DMS53 (cell line): ENCODE measurements at places on chromosomes 3 and 15.
A peak's percentile ranks its signal among the peaks of the same experiment; 100 is the strongest.

DNA sequence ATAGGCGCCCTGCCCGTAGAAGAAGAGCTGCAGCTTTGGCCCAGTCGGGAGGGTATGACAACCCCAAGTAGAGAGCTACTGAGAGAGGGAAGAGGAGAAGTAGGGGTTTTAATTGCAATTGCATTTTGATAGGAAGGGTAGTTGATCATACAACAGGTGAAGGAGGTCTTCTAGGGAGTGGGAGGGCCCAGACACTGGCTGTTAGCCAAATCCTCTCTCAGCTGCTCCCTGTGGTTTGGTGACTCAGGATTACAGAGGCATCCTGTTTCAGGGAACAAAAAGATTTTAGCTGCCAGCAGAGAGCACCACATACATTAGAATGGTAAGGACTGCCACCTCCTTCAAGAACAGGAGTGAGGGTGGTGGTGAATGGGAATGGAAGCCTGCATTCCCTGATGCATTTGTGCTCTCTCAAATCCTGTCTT is 408.9 kb upstream of the THBS1 start:
- peak; percentile 95 for DNase-seq

GRCh38 chr15:101099183-101099582 is 152.7 kb downstream of the CHSY1 start:
- DNase-seq = no peak

DNA sequence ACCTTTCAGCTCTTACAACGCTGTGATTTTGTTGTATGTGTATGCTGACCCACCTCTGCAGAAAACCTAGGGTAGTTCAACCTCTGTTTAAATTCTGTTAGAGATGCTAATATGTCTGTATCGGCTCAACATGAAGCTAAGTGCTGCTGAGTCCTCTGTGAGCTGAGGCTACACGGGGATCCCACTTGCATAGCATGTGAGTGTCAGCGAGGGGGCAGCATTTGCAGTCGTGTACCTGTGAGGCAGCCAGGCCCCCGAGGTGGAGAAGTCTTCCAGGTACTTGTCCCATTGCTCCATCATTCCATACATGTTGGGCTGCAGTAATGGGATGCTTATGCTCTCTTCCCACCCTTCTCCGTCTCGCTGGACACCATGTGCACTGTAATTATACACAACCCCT is 3.7 kb downstream of the MKRN2OS start:
- no peak for DNase-seq

DNA sequence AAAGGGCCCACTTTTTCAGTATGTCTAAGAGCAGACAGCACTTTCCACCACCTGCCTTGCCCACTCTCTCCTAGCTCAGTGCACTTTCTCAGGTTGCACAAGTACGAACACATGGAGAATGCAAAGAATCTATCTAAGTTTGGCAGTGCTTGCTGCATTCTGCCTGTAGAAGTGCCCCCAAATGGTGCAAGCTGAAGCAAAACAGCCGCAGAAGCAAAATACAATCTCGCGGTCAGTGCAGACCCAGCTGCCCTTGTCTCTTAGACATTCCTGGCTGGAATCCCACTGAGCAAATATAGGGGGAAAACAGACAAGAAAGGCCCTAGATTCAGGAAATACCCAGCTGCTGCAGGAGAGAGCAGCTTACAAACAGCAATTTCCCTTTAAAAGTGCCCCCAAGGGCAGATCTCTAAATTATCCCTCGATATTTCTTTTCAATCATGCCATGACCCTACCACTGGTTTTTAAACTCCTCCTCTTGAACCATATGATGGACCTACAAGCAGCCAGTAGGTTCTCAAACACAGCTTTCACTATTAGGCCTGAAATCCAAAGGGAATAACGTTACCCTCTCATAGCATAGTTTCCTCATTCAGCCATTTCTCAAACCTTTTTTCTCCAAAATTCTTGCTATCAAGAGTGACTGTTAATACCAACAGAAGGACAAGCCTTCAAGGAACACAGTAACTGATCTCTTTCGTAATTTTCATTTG is 67.0 kb downstream of the TNIK start:
- peak; percentile 23 for DNase-seq

GRCh38 chr15:45165536-45165935 is 22.2 kb downstream of the SHF start:
- no peak for DNase-seq

- no peak for DNase-seq
These were observed 734.2 kb downstream of the MCTP2 start for GRCh38 chr15:94965593-94965992.

DNA sequence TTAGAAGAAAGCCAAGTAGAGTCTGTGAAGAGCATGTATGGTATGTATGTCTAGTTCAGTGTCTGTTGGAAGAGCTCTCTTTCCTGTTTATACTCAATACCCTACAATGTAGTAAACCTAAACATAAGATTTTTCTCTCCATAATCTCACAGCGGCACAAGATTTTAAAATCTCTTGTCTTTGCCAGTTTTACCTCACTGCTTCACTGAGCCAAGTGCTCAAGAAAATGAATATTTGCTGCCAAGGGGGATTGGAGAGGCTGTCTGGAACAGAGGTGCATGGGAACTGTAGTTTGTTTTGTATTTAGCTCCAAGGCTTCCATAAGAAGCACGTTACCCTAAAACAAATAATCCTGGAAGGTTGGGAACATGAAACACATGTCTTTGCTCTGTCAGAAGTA is 49.5 kb upstream of the FHIT start:
- no peak for DNase-seq

- no peak for DNase-seq
These were observed 134.8 kb downstream of the PGPEP1L start for GRCh38 chr15:98872774-98873173.

DNA sequence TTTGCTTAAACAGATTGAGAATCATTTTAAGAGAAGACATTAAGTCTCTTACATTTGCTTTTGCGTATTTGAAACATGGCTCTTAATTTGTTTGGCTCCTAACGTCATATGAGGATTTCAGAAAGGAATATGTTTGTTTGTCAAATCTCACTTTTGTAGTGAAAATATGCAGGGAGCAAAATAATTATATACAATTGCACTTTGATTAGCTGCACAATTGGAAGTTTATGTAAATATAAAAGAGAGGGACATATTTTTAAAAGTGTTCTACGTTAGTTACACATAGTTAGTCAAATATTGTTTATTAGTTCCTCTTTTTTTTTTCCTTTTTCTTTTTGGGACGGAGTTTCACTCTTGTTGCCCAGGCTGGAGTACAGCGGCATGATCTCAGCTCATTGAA is 42.7 kb upstream of the GOLIM4 start:
- no peak for DNase-seq

- DNase-seq = no peak
These were observed 338.5 kb upstream of the THBS1 start for GRCh38 chr15:39242345-39242744.

GRCh38 chr15:67564021-67564967 is 21.8 kb downstream of the MAP2K5 start:
- no peak for DNase-seq

DNA sequence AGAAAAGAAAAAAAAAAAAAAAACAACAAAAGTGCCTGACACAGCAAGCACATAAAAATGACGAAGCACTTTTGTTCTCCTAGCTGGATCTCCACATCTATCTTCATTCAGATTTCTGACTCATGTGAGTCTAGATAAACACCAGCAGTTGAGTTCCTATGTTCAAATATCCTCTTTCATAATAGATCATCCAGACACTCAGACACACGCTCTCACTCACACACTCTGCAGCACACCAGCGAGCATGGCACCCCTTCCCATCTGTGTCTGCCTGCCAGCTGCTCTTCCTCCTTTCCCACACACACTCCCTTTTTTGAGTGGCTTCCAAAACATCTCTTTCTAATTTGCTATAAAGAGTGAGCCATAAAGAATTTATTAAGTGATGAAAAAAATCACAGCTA is 19.8 kb upstream of the CELF6 start:
- peak; percentile 89 for DNase-seq
